ENCODE measurements at places on chromosomes 11 and 22.

DNA sequence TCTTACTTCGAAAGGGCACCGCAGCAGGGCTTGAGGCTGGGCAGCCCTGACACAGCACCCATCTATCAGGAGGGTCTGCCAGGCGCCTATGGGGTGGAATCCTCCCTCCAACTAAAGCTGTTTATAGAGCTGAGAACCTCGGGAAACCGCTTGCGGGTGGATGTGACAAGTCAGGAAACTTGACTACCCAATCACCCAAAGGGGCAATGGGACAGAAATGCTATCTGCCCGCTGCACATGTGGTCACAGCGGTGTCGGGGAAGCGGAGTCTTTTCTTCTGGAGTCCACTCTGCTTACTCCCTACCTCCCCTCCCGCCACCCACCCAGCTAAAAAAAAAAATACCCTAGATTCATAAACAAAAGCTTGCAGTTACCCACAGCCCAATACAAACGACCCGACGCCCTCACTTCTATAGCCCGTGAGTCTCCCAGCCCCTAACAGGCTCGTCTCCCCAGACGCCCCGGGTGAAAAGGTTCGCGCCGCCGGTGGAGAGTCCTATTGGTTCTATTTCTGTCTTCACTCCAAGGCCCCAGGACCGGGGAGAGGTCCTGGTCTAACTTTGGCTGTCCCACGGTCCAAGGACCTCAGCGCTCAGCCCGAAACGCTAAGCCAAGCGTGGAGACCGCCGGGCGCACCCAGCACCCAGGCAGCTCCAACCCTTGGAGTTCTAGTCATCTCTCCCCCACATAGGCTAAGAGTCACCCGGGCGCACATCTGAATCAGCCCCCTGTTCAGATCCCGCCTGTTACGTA is 1.4 kb downstream of the TRPC6 start:
- no peak for DNase-seq

- DNase-seq: no peak
Measured at GRCh38 chr11:618856-619627, 3.3 kb upstream of the IRF7 start.

GRCh38 chr11:67271541-67272284 is 5.4 kb downstream of the GRK2 start:
- DNase-seq: peak; percentile 86

DNA sequence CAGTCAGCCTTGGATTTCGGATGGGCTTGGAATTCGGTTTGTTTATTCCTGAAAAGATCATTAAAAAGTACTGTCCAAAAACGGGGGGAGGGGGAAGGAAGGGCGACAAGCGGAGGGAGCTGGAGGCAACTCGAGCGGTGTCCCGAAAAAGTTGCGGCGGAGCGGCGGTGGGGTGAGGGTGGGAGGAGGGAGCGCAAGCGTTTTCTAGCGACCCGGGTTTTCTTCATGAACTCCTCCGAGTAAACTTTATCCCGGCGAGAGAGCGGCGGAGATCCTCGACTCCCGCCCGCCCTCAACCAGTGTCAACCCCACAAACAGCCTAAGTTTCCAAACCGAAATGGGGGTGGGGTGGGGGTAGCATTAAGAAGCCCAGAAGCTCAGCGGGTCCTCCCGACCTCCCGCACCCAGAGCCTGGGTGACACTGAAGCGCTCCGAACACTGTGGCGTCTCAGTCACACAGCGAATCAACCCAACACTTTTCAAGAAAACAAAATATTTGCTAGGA is 133.0 kb upstream of the C11orf58 start:
- DNase-seq: no peak

GRCh38 chr11:884578-885070 is 26.0 kb downstream of the CHID1 start:
- DNase-seq: no peak

DNA sequence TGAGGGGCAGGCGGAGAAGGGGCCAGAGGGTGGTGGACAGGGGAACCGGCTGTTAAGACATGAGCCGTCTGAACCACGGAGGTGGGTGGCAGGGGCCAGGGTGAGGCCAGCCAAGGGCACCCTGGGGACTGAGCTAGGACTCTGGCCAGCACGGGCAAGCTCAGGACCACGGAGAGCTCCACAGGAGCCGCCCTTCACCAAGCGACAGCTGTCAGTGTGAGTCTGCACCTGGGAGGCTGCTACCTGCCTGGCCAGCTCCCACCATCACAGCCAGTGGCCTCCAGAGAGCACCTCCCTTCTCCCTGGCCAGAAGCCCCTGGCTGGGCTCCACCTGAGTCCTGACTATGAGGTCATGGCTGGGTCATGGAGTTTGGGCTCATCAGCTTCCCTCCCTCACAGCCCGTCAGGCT is 21.6 kb downstream of the MGAT3 start:
- no peak for DNase-seq

- DNase-seq: no peak
Measured at GRCh38 chr11:27460158-27460978, 12.2 kb downstream of the LGR4 start.

- DNase-seq: no peak
Measured at GRCh38 chr11:71329165-71329510, 76.8 kb upstream of the SHANK2 start.

DNA sequence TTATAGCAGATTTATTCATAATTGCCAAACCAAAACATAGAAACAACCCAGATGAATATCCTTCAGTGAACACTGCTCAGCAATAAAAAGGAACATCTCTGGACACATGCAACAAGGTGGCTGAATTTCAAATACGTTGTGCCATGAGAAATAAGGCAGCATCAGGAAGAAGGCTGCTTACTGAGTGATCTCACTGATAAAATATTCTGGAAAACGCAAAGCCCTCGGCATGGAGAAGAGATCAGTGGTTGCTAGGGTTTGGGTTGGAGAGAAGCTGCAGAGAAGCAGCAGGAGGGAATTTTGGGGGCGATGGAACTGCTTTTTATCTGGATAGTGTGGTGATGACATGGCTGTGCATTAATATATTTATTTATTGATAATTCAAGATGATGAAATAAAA is 11.0 kb upstream of the SHANK2 start:
- no peak for DNase-seq

DNA sequence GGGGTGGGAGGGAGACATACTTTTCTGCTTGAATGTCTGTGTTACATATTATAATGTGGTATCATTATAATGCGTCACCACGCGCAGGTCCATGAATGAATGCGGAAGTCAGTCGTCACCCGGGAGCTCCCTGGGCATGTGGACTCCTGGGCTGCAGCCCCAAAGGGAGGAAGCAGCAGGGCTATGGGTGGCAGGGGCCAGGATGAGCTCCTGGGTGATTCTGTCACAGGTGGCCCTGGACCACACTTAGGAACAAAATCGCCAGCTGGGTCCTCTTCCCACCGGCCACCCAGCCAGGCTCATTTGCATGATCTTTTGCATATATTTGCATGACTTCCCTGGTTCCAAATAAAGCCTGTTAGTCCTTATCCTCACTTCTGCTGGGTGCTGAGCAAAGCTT is 51.2 kb downstream of the KCNJ4 start:
- DNase-seq: no peak

- no peak for DNase-seq
Measured at GRCh38 chr11:76927160-76927559, 66.4 kb downstream of the ACER3 start.

DNA sequence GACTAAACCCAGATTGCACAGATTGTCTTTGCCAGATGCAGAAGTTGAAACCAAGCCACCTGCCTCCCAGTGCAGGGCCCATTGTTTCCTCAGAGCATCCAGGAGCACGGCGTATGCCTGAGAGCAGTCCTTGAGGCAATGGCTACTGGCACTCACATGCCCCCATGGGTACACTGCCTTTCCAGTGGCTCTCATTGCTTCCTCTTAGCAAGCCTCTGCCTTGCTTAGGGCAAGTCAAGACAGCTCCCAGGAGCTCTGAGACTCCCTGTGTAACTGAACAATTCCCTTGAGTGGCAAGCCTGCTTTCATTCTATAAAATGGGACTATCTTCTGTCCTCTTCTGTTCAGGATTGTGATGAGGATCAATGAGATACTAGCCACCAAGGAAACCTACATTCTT is 4.1 kb downstream of the SYTL2 start:
- no peak for DNase-seq

GRCh38 chr11:23103416-23103815 is 243.1 kb upstream of the CCDC179 start:
- DNase-seq: no peak

GRCh38 chr22:27577574-27577969 is 224.0 kb downstream of the MN1 start:
- DNase-seq: no peak

DNA sequence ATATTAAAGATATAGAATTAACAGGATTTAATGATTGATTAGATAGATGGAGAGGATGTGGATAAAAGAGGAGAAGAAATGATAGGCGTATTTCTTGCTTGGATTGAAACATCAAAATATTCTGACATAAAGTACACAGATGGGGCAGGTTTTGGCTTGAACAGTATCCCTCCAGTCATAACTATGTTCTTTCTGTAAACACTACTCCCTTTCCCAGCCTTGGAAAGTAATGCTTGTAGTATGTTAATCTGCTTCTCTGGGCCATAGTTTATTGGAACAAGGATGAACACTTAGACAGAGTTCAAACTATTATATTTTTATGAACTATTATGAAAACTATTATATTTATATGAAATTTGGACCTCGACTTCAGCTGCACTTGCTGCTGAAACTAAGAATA is 419.2 kb downstream of the AASDHPPT start:
- DNase-seq: no peak

DNA sequence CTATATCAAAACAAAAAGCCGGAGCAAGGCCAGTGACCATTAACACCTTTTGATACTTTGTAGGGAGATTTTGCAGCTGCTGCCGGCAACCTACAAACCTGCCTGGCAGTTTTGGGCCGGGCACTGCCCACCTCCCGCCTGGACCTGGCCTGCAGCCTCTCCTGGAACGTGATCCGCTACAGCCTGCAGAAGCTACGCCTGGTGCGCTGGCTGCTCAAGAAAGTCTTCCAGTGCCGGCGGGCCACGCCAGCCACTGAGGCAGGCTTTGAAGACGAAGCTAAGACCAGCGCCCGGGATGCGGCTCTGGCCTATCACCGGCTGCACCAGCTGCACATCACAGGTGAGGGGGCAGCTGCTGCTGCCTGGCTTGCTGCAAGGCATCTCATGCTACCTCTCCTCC is 34.2 kb downstream of the SHISA8 start:
- DNase-seq: no peak

- DNase-seq: no peak
Measured at GRCh38 chr11:60631944-60632343, 67.5 kb upstream of the MS4A8 start.
